ENCODE measurements at places on chromosomes 1 and 21. TPM values are rescaled to one million over a fixed set of nuclear protein-coding genes. Genes with fewer than 3 reads are reported as not detected.

SLC5A9 gene
- total RNA-seq, result not detected

EIF2D gene
- 39.8 TPM for total RNA-seq

ICOSLG gene
- 26.4 TPM for total RNA-seq

ALDH4A1 gene
- 28.0 TPM for total RNA-seq

TFAP2E gene
- total RNA-seq, result not detected

METTL13 gene
- total RNA-seq, result 31.8 TPM

RUNX3 gene
- total RNA-seq, result not detected

NUCKS1 gene
- 76.0 TPM for total RNA-seq

CLDN14 gene
- total RNA-seq, result 7.9 TPM

TMCC2 gene
- total RNA-seq, result 3.7 TPM
